NCI-H1092 treated with DMSO at 0.1 percent for 48 hours (cell line): ENCODE measurements at places on chromosomes 13 and 19.
A peak's percentile ranks its signal among the peaks of the same experiment; 100 is the strongest.

- DNase-seq: no peak
These were observed 78.8 kb downstream of the CHST8 start for GRCh38 chr19:33700408-33701013.

DNA sequence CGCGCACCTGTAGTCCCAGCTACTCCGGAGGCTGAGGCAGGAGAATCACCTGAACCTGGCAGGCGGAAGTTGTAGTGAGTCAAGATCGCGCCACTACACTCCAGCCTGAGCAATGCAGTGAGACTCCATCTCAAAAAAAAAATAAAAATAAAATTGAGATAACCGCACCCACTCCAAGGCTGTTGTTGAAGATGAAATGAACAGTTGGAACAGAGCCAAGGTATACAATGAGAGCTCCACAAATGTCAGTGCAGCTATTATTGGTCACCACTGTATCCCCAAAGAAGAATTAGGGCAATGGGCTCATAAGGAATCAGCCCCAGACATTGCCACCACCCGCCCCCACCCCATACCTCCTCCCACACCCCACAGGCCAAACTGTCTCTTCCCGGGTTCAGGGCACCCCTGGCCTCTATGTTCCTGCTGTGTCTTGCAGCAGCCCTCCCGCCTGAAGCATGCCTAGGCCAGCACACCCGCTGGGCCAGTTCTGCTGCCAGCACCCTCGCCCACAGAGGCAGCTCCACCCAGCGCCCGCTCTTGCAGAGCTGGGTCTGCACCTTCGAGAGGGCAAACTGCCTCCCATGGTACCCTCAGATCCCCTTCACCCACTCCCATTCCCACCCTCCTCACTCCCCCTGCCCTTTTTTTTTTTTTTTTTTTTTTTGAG, 3.5 kb upstream of the S1PR5 start:
- DNase-seq: no peak

DNA sequence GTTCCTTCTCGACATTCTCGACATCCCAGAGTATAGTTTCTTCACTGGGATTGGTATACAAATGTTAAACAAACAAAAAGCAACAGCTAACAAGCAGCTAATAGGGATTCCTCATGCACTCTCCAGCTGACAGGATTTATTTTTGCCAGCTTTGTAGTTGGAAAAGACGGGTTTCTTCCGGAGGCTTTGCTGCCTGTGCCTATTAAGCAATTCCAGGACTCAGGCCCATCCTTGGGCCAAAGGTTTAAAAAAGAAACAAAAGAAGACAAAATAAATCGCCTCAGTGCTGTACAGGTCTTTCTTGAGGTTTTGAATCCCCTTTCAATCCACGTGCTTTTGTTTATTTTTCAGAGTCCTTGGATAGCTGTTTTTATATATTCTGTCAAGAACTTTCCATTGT, 1414.5 kb upstream of the PCDH9 start:
- DNase-seq: no peak

DNA sequence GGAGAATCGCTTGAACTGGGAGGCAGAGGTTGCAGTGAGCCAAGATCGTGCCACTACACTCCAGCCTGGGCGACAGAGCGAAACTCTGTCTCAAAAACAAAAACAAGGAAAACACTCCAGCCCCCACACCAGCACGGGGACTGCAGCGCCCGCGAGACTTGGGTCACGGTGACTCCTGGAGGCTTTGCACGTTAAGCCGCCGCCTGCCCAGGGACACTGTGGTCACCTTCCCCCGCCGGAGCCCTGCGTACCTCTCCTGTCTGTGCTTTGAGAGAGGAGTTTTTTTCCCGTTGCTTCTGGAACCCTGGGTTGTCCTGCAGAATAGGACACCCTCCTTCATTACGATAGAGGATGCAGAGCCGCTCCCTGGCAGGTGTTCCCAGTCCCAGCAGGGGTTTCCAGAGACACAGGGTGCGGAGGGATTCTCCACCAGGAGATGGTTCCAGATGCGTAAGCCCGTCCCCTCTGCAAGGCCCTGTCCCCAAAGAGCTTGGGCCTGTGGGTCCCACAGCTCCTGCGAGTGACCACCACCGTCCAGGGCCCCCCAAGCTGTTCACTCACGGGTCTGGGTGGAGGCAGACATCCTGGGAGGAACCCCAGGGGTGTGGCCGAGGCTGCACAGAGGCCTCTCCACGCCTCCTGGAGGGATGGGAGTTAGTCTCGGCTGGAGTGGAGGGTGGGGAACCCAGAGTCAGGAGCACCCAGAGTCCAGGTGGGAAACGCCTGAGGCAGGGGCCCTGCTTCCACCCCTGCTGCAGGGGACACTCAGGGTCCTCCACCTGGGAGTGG, 42.8 kb upstream of the NDUFS7 start:
- DNase-seq: no peak

- DNase-seq: no peak
These were observed 1856.1 kb downstream of the OLFM4 start for GRCh38 chr13:54884682-54885081.

DNA sequence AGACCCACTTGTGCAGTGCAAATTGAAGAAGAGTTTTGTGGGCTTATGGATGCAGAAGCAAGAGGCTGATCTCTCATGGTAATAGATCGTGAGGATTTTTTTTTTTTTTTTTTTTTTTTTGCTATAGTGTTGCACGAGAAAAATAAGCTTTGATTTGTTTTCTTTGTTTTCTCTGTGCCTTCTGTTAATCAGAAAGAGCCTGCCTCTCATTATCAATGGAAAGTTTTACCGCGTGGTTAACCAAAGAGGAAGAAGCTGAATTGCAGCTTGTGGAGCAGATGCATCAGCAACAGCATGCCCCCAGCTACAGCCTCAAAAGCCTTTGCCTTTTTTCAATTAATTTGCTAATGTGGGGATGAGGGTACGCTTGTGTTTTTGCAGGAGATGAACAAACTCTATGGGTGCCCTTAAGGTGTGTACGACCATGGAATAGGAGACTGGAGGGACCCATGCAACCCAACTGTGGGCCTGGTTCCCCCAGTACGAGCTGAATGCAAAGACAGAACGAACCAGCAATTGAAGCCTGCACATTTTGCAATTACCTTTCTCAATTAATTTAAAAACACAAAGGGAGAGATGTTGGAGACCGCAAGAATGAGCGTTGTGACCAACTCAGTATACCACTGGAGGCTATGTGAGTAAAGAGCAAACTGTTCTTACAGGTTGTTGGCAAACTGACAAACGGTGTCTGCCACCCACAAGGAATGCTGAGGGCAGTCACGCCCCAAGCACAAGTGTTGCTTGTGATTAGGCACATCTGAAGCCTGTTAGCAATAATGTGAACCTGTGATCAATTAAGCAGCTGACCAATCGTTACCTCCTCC, 58.6 kb upstream of the SPRY2 start:
- DNase-seq: no peak

GRCh38 chr13:76024151-76024550, 388.0 kb downstream of the LMO7 start:
- DNase-seq: no peak

- peak; percentile 1 for DNase-seq
These were observed 85.8 kb upstream of the ZNF91 start for GRCh38 chr19:23481043-23481442.

GRCh38 chr13:71699342-71699741, 167.7 kb downstream of the DACH1 start:
- no peak for DNase-seq

DNA sequence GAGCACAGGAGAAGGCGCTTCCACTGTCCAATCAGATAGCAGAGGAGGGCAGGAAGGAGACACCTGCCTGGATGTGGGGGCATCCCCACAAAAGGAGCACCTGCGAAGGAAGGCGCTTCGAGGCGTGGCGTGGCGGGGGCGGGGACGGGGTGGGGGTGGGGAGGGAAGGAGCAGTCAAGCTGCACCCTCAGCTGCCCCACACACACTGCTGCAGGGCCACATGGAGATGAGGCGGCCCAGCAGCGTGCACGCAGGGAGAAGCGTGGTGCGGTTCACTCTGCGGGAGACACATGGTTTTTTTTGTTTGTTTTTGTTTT, 21.4 kb downstream of the ANKRD27 start:
- no peak for DNase-seq
